ENCODE measurements at places on chromosomes 3 and 15.

DNA sequence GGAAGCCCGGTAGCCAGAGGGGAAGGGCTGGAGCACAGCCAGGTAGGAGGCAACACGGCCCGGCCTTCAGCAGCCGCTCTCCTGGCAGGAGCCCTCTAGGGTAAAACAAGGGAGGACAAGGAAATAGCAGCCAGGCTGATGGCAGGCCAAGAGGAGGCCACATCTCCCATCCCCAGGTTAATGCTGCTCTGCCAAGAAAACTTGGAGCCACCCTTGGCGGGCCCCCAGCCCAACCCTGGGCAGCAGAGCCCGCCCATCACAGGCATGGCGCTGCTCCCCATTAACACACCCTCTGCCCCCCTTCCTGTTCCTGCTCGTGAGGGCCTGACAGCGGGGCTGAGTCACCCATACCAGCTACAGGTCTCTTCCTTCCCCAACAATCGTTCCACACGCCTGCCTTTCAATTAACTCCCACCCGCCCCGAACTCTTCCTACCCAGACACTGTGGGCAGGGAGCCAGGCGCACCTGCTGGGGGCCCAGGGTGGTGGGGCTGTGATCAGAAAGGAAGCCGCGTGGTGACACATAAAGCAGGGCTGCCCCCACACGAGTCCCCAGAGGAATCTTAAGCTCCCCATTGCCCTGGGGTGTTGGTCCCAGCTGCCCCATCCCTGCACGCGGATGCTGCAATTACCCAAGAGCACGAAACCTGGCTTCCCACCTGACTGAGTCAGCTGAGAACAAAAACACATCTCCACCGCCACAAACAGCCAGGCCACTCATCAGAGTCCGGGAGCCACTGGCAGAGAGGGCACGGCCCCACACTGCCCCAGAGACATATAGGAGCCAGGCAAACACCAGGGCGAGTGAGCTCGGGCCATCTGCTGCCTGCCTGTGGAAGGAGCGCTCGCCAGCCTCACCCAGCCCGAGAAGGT lies at the start of gene C15orf62:
Gene C15orf62, plus strand, starts transcription at position 707 of the 873 bp plus-strand sequence. CDS start 516 bp downstream, outside the sequence.
- no peak for DNase-seq

GRCh38 chr3:118799303-118799702 lies 235.3 kb downstream of the IGSF11 start:
- no peak for DNase-seq

DNA sequence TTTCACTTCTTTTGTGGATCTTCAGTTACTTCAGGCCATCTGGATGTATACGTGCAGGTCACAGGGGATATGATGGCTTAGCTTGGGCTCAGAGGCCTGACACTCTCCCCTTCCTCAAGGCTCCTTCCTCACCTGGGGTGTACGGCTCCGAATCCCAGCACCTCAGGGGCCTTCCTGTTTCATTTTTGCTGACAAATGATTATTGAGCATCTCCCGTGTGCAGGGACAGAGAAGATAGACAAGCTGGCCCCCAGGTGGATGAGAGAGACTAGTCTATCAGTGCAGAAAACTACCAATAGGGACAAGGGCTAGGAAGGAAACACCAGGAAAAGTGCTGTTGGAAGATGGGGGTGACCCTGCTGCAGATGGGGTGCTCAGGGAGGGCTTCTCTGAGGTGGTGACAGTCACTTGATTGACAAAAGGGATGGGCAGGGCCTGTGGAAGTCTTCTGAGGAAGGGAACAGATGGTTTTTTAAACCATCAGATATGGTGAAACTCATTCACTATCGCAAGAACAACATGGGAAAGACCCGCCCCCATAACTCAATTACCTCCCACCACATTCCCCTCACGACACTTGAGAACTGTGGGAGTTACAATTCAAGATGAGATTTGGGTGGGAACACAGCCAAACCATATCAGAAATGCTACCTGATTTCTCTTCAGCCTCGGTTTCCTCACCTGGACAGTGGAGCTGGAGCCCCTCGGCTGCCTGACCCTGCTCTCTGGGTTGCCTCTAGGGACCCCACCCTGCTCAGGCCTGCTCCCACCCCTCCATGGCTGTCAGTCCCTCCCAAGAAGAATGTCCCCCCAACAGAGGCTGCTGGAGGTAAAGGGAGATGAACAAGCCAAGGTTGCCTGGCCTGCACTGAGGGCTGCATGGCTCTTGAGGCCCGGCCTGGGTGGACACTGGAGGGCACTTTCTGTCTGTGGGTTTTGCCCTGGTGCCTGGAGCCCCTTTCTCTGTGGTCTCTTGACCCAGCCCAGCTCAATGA lies 37.2 kb upstream of the ACAD9 start:
- no peak for DNase-seq

- no peak for DNase-seq
Measured at GRCh38 chr3:12766541-12766940, 7.5 kb upstream of the TMEM40 start.

Data from fibroblast of skin of scalp (primary cell).